GM23248 (cell line): ENCODE measurements at places on chromosomes 7 and 10. TPM values are rescaled to one million over a fixed set of nuclear protein-coding genes. Genes with fewer than 3 reads are reported as not detected.

DNA sequence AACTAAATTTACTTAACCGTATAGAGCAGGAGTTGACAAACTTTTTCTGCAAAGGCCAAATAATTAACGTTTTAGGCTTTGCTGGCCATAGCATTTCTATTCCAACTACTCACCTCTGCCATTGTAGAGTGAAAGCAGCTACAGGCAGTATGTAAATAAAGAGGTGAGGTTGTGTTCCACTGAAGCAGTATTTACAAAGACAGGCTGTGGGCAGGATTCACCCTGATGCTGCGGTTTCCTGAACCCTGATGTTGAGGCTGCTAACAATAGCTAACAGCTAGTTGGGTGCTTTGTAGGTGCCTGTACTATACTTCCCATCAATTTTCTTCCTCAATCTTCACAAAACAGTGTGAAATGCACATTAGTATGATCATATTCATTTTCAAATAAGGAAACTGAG is 47.0 kb upstream of the LAMB1 start:
- DNase-seq, result no peak

DNA sequence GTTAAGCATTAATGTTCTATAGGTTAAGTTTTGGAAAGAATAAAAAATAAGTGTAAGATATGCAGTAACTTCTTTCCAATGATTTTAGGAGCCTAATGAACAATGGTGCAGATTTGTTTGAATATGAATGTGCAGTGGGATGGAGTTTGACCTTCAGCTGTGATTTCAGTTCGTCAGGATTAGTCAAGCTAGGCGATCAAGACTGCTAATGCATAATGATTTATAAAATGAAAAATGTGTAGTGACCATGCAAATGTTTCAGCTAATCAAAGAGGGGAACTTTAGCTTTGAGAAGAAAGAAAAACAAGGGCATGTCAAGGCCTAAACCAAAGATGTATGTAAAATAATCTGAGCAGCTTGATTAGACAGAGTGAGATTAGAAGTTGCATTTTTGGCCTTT is 208.5 kb downstream of the FOXP2 start:
- DNase-seq, result no peak

DNA sequence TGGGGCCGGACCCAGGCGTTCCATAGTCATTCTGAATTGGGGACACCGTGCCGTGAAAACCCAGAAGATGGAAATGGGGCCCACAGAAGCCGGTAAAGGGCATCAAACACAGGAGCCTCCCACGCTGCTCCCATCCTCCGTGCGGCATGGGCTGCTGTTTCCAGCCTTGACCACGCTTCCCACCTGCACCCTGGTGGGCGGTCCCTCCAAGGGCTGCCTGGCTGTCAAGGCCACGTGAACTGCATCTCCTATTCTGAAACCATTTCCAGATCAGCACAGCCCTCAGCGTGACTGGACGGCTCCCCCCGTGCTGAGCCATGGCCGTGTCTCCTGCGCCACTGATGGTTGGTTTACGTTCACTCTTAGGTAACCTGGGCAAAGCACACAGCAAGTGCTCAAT is 14.1 kb downstream of the CFAP46 start:
- no peak for DNase-seq

The FAM25A gene
- total RNA-seq, result not detected in 2 replicates

The CPA4 gene
- 8.6 and 16.7 TPM in 2 replicates for total RNA-seq

The TNS3 gene
- 47.0 and 48.1 TPM in 2 replicates for total RNA-seq
